ENCODE measurements at places on chromosomes 6 and 20. TPM values are rescaled to one million over a fixed set of nuclear protein-coding genes. Genes with fewer than 3 reads are reported as not detected.

Gene TRIM40
- 0.12 TPM for total RNA-seq

Gene SAMD3
- total RNA-seq: 0.95 TPM

Gene HLA-DQB1
- not detected for total RNA-seq

Gene PGC
- total RNA-seq: not detected

Gene TREM1
- 6.1 TPM for total RNA-seq

Gene STMND1
- total RNA-seq: not detected

GRCh38 chr20:25461786-25462545 lies 54.5 kb downstream of the GINS1 start:
- no peak for DNase-seq

- no peak for DNase-seq
Observed at GRCh38 chr6:72547020-72547419, 74.8 kb upstream of the KCNQ5 start.

DNA sequence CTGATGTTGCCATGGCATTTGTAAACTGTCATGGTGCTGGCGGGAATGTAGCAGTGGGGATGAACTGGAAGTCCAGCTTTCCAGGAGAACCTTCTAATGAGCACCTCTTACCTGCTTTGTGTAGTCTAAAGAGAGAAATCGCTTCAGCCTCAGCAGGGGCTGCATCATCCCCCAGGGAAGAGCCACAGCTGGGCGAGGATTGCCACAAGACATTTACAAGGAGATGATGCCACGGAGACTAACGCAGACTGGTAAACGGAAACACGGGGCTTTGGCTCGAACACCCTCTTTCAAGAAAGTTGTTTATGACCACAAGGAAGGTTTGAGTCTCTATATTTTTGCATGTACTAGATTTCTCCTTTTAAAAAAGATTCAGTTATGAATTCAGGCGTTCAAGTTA lies 72.9 kb downstream of the CDH26 start:
- no peak for DNase-seq

GRCh38 chr6:65501045-65501444 lies 206.0 kb downstream of the EYS start:
- no peak for DNase-seq

DNA sequence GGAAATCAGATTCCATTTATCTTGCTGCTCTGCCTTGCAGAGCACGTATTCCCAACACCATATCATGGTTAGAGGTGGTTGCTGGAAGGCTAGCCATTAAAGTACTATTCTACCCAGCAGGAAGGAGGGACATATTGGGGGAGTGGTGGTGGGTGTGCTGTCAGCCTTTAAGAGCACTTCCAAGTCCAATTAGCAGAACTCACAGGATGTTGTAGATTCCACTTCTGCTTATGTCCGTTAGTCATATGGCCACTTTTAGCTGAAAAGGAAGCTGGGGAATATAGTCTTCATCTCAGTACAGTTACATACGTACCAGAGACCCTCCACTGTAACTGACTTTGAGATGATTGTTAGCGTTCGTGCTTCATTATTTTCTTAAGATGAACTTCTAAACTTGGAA lies 94.4 kb downstream of the SAMD3 start:
- no peak for DNase-seq

DNA sequence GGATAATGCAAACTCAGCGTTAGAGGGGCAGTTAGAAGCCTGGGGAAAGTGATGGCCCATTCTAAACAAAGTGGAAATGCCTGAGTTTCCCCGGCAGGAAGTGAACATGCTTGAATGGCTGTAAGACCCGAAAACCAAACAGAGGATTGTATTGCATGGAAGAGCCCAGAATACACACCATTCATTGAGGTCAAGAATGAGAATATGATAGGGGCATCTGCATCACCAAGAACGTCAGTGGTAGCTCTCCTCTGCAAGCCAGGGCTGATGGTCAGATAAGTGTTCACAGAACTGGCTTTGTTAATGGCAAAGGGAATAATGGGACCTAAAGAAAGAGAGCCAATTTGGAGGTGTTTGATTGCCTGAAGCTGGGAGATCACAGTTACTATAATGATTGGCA lies 663.4 kb downstream of the KHDRBS2 start:
- DNase-seq: no peak

GRCh38 chr6:68256391-68256790 lies 378.7 kb upstream of the ADGRB3 start:
- no peak for DNase-seq

DNA sequence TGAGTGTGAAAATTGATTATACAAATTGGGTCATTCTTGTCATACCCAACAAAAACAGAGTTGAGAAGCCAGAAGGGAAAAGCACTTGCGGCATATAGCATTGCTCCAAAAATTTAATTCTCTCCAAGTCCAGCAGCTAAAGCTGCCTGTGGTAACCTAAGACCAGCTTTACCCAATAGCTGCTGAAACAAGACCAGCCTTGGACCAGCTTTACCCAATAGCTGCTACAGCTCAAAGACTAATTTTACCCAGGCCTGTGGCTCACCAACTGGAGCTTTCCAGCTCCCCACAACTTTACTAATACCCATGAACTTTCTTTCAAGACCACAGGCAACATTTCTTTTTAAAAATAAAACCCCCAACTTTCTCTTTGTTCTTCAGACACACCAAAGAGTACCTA lies 32.8 kb upstream of the ZNF133 start:
- no peak for DNase-seq

All from activated naive CD4-positive, alpha-beta T cell treated with anti-CD3 and anti-CD28 coated beads, Interleukin-2, amount 50 U/mL, for 72 hours (primary cell).